IMR-90 (cell line): ENCODE measurements at places on chromosomes 5 and 9. TPM values are rescaled to one million over a fixed set of nuclear protein-coding genes. Genes with fewer than 3 reads are reported as not detected.

Gene PTRH1
- polyA plus RNA-seq = 14.8 and 16.3 TPM in 2 replicates

GRCh38 chr5:15446552-15446951 lies 53.4 kb upstream of the FBXL7 start:
- H3K27me3 ChIP-seq = peaks cover 6% of the 10 kb centered on the region
- no peak overlapping the region for H3K4me3 ChIP-seq
- no peak overlapping the region for H3K27ac ChIP-seq

GRCh38 chr5:88847420-88847819 lies 35.6 kb downstream of the MEF2C start:
- H3K27ac ChIP-seq = no peak overlapping the region
- no peaks in the 10 kb centered on the region for H3K4me1 ChIP-seq
- no peak overlapping the region for H3K4me3 ChIP-seq
- no peaks in the 10 kb centered on the region for H3K36me3 ChIP-seq
- no peak for DNase-seq
- H3K27me3 ChIP-seq = no peaks in the 10 kb centered on the region

- DNase-seq = no peak
- H3K36me3 ChIP-seq = no peaks in the 10 kb centered on the region
- no peak overlapping the region for H3K4me3 ChIP-seq
- H3K27ac ChIP-seq = peak overlapping the region; percentile 10; the same call in 1 of the 2 replicates
Observed at GRCh38 chr9:120942186-120943001, 15.8 kb upstream of the TRAF1 start.

Gene LRRC19
- not detected in 2 replicates for polyA plus RNA-seq

Gene RNF44
- polyA plus RNA-seq = 12.4 and 13.2 TPM in 2 replicates

Gene ZBED3
- polyA plus RNA-seq = 2.2 and 2.5 TPM in 2 replicates

- no peak overlapping the region for H3K4me3 ChIP-seq
- DNase-seq = peak; percentile 48
- no peaks in the 10 kb centered on the region for H3K36me3 ChIP-seq
Observed at GRCh38 chr5:148788636-148789035, 37.8 kb upstream of the ADRB2 start.

DNA sequence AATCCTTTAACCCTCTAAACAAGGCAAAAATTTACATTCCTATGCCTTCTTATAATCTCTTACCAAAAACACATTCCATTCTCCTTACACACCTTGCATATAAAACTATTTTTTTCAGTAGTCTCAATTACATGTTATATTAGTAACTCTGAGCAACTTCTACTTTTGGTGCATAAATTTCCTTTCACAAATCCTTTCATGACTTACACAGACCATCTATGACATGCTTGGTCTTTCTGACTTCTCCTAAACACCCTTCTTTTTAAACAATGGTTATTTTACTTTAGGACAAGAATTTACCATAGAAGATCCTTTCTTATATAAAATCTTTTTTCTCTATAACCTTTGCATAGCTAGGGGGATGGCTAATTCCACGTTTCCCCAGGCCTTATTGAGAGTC lies 208.0 kb upstream of the ARRDC3 start:
- no peak overlapping the region for H3K27ac ChIP-seq
- H3K36me3 ChIP-seq = no peaks in the 10 kb centered on the region
- no peak overlapping the region for H3K4me3 ChIP-seq
- H3K4me1 ChIP-seq = no peaks in the 10 kb centered on the region
- no peak for DNase-seq
- H3K27me3 ChIP-seq = no peaks in the 10 kb centered on the region
